Fibroblast of villous mesenchyme (primary cell): ENCODE measurements at places on chromosomes 6 and 20.

DNA sequence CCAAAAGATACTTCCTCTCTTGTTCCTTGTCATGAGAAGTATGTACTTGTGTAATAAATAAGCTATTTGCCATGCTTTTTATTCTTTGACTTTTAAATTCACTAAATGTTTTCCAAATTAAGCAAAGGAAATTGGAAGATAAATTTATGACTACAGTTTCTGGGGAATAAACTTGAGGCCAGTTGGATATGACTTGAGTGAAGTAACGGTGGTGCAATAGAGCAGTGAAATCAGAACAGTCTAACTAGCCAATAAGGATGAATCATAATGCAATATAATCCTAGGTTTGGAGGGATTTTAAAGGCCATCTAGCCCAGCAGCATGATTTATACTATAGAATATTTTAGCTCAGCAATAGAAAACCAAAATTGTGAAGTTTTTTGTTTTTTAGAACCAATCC lies 183.8 kb upstream of the TCF21 start:
- DNase-seq, result peak; percentile 70

DNA sequence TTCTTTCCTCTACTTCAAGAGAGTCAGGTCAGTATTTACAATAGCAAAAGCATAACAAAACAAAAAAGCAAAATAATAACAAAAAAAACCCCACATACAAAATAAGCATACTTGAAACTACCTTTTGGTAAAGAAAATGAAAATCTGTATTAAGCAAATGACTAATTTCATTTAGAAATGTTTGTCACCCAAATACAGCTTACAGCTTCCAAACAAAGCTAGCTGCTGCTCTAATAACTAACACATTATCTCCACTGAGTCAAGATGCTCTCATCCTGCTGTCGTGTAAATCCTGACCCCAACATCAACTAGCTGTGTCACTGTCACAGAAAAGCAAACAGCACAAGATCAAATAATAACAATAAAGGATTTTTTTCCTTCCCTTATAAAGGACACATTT lies 21.7 kb downstream of the MAP7 start:
- DNase-seq, result no peak

- peak; percentile 10 for DNase-seq
Observed at GRCh38 chr20:39117491-39117890, 155.3 kb downstream of the DHX35 start.

- DNase-seq, result peak; percentile 59
Observed at GRCh38 chr20:2742934-2743559, 50.5 kb downstream of the EBF4 start.

DNA sequence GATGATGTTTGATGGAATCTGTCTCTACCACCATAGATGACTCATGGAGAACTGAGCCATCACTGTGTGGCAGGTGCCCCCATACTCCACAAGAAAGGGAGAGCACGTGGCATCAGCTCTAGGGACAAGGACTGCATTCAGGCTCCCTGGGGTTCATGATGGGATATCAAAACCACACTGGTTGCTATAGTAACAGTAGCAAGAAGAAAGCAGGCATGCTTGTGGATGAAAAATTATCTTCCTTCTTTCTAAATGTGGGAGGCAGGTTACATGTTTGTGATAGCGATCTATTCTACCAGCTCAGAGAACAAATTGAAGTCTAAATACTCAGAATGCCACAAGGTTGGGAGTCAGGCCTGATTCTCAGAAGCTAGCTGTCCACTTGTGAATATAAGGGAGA lies 224.2 kb downstream of the ARHGAP18 start:
- no peak for DNase-seq

GRCh38 chr6:127775371-127775770 lies 125.5 kb downstream of the THEMIS start:
- no peak for DNase-seq

GRCh38 chr20:8790442-8791074 lies 278.3 kb upstream of the PLCB4 start:
- peak; percentile 52 for DNase-seq

- DNase-seq, result no peak
Observed at GRCh38 chr6:13349811-13350506, 21.6 kb upstream of the TBC1D7 start.

DNA sequence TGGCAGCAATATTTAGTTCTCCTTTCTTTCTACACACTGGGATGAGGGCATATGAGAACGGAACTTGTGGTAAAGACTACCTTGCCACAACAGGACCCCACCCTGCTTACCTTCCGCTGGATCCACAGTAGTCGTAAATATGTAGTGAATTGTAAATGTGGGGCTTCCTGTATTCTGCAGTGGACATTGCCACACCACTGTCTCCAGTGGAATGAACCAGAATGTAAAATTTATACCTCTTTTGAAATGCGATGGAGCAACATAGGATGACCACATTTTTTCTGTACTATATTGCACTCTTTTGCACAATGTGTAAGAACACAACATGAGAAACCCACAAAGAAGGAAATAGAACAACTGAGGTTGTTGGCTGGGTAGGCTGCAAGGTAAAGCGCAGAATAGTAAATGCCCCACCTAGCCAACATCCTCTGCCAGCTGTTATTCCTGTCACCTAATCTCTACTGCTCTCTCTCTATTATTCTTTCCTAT lies 16.1 kb upstream of the RIPOR2 start:
- DNase-seq, result no peak

DNA sequence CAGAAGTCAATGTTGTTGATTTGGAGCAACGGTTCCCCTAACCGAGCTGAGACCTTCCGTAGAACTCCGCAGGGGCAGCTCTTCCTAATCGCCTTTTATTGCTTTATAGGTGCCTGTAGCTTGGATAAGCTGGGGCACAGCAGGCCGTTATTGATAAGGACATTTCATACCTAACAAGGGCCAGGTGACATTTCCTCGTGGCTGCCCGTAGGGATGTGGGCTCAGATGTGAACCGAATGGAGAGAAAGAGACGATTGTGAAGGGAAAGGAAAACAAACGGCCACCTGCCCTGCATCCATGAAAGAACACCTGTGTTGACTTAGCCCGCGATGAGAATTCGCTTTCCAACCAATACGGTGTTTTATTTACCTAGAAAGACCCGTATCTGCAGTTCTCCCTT lies 53.3 kb upstream of the DACT2 start:
- DNase-seq, result no peak

DNA sequence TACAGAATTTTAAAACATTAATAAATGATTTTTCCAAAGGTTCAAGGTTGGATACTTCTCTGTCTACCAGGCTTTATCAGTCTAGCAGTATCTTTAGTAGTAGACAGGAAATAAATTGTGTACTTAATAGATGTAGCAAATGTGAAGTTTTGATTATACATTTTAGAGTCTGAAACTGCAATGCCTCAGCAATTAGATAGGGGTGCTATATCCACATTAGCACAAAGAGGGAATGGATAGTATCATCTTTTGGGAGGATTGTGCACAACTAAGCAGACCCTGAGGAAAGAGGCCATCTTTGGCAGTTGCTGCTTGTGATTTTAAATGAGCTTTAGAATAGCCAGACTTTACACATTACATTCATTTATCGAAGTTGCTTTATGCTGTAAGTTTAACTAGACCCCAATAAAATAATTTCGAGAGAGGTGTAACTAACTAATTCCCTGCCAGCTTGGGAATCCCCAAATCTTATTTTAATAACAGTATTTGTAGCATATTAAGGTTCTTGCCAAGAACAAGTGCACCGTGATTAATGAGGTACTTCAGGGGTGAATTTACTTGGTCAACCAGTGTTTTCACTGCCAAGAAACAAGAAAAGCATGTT lies 2.8 kb downstream of the KCNQ5 start:
- DNase-seq, result no peak

GRCh38 chr20:24164360-24164759 lies 175.8 kb upstream of the GGTLC1 start:
- no peak for DNase-seq

DNA sequence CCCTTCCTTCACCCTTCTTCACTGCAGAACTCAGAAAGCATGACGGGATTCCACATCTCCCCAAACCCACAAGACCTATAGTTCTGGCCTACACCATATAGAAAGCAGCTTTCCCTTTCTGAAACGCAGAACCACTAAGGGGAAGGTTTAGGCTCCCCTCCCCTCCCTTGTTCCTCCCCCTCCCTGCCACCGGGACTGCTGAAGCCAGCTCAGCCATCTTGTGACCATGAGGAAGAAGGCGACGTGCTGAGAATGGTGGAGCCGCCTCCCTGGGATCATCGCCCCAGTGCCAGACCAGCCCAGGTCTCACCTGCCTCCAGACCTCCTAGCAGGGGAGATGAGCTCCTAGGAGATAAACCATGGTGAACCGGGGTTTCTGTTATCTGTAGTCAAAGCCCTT lies 19.6 kb downstream of the SERPINB6 start:
- no peak for DNase-seq

- no peak for DNase-seq
Observed at GRCh38 chr20:24938498-24938897, 10.6 kb upstream of the CST7 start.

- DNase-seq, result no peak
Observed at GRCh38 chr6:96876886-96877545, 20.7 kb downstream of the NDUFAF4 start.

DNA sequence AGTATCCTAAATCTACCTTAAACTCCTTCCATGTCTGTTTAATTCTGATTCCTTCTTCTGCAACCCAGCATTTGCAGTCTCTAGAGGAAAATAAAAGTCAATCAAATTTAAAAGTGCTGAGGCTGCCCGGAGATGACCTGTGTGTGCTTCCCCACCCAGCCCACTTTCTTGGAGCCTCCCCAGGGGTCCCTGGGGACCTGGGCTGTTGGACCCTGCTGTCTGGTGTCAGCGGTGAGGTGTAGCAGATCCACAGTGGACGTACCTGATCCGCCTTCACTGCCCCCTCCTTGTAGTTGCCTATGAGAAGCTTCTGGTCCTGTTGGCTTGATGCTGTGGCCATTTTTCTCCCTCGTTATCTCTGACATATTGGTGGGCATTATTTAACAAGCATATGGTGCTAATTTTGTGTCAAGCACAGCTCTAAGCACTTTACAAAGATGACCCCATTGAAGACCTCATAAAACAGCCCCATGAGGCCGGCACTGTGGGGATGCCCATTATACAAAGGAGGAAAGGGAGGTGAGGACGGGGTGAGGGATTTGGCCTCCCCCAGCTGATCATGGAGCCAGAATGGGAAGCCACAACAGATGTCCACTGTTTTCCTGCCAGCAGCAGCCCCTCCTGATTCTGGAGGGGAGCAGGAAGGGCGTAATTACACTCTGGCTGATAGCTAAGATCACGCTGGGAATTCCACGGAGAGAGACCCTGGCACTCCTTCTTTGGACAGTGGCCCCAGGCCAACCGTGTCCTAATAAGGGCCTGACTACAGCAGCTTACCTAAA lies 628.2 kb downstream of the CDH26 start:
- no peak for DNase-seq

- DNase-seq, result peak; percentile 79
Observed at GRCh38 chr6:139754898-139755775, 380.7 kb upstream of the CITED2 start.

DNA sequence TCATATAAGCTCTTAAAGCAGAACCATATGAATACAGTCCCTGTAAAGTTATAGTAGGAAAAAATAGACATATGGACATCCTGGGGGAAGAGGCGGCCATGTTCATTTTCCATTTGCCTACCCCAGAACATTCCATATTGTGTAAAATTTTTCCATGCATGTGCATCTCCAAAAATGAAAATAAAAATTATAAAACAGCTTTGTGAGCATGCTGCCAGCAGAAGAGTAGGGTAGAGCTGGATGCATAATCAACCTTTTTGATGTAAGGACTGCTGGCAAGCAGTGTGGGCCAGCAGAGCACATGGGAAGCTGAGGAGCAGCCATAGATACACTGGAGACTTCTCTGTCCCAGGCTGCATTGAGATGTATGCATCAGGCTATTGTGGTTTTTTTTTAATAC lies 271.0 kb downstream of the KCNQ5 start:
- no peak for DNase-seq

GRCh38 chr6:2731281-2731909 lies 19.3 kb downstream of the MYLK4 start:
- no peak for DNase-seq

DNA sequence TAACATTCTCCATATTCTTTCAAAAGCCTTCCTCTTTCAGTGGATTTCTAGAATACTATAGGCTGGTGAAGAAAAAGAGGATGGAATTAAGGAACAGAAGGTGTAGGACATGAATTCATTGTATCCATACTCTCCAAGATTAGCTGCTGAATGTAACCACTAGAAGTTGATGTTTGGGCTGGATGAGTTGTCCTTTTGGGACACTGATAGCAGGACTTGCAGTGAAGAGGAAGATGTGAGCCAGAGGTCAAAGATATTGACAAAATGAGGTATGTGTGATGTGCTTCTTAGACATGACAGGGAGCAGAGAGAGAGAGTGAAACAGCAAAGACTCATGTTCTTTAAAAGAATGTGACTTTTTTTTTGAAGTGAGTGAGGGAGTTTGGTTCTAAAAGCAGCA lies 134.3 kb upstream of the MAN1A1 start:
- DNase-seq, result no peak

DNA sequence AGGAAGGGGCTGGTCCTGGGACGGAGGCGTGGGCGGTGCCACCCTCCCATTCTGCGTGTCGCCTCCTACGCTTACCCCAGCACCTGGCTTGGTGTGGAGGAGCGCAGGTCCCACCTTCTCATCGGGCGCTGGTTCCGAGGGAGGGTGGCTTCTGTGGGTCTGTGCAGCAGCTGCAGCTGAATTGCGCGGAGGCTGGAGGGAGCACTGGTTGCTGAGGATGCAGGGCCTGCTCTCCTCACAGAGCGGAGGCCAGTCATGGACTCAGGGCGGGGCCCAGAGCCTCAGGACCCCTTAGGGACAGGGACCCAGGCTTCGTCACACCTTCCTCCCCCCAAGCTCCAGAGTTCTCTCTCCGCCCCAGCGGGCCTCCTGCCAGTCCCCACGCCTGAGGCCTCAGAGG lies 127.8 kb upstream of the MAP3K4 start:
- no peak for DNase-seq

- DNase-seq, result peak; percentile 6
Observed at GRCh38 chr20:35539756-35540212, 2.1 kb upstream of the ERGIC3 start.

- DNase-seq, result no peak
Observed at GRCh38 chr6:48113130-48113529, 2.1 kb upstream of the PTCHD4 start.
